Neural progenitor cell (in vitro differentiated cells): ENCODE measurements at places on chromosomes 12 and 14. TPM values are rescaled to one million over a fixed set of nuclear protein-coding genes. Genes with fewer than 3 reads are reported as not detected.

The RGS6 gene
- total RNA-seq: 0.80 and 2.0 TPM in 2 replicates

The TMPRSS12 gene
- total RNA-seq: not detected in 2 replicates

The PTPRO gene
- 3.7 and 5.8 TPM in 2 replicates for total RNA-seq

The SLC6A15 gene
- total RNA-seq: 15.1 and 25.4 TPM in 2 replicates

The RFX4 gene
- 0.22 and 3.4 TPM in 2 replicates for total RNA-seq

The TMEM233 gene
- total RNA-seq: not detected in 2 replicates

The ADAMTS20 gene
- total RNA-seq: 8.6 and 10.9 TPM in 2 replicates

The BRI3BP gene
- total RNA-seq: 2.5 TPM in 2 replicates

The AQP5 gene
- 0.09 TPM in 1 of 2 replicates, not detected in the other for total RNA-seq

The C12orf42 gene
- total RNA-seq: 0.56 and 1.1 TPM in 2 replicates

The KRT77 gene
- total RNA-seq: 0.47 TPM in 1 of 2 replicates, not detected in the other

The PPFIA2 gene
- total RNA-seq: 1.4 and 2.2 TPM in 2 replicates

The LRRC10 gene
- not detected in 2 replicates for total RNA-seq

The EXOC3L4 gene
- not detected in 2 replicates for total RNA-seq

The COX8C gene
- total RNA-seq: not detected in 2 replicates

The KDM2B gene
- total RNA-seq: 85.3 and 158 TPM in 2 replicates

The INF2 gene
- 7.8 and 24.0 TPM in 2 replicates for total RNA-seq

The ATP5F1B gene
- 558 and 609 TPM in 2 replicates for total RNA-seq

The MMP19 gene
- 0.13 and 0.28 TPM in 2 replicates for total RNA-seq

The ZNF705A gene
- total RNA-seq: not detected in 2 replicates

The ACSS3 gene
- total RNA-seq: 22.9 and 26.5 TPM in 2 replicates

The TMEM63C gene
- total RNA-seq: 1.1 and 1.5 TPM in 2 replicates

The CACNA2D4 gene
- total RNA-seq: 3.0 and 8.5 TPM in 2 replicates

The RBP5 gene
- total RNA-seq: not detected in 2 replicates

The STYK1 gene
- 0.06 and 0.15 TPM in 2 replicates for total RNA-seq

The GPR68 gene
- 0.84 TPM in 1 of 2 replicates, not detected in the other for total RNA-seq

The CMA1 gene
- total RNA-seq: not detected in 2 replicates

The HOXC9 gene
- not detected in 2 replicates for total RNA-seq

The PARP11 gene
- total RNA-seq: 11.1 and 12.2 TPM in 2 replicates

The ESRRB gene
- total RNA-seq: 1.2 and 1.3 TPM in 2 replicates

The LALBA gene
- not detected in 2 replicates for total RNA-seq
